Activated CD8-positive, alpha-beta memory T cell treated with anti-CD3 and anti-CD28 coated beads for 1 hour (primary cell): ENCODE measurements at places on chromosomes 5 and 9.

DNA sequence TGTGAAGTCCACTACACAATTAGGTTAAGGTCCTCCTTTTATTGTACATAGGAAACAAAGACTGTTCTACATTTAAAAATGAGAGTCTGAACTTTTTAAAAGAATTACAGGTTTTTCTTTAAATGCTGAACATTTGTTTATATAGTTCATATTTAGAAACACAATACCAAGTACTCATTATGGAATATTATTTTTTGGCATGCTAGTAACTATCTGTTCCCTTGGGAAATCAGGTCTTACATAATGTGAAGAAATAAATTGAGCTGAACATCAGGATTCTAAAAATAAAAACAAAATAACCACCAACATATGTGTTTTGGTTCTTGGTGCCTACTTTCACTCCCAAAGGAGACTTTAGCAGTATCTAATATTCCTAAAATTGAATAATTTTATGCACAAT, 230.5 kb upstream of the IZUMO3 start:
- no peak for DNase-seq

GRCh38 chr9:17900606-17901005, 321.7 kb downstream of the SH3GL2 start:
- DNase-seq = no peak

- no peak for DNase-seq
Measured at GRCh38 chr9:34127035-34127948, 794 bp upstream of the DCAF12 start.

- DNase-seq = no peak
Measured at GRCh38 chr9:92749071-92749933, 15.3 kb downstream of the BICD2 start.

GRCh38 chr5:158910782-158911692, 188.7 kb downstream of the EBF1 start:
- no peak for DNase-seq

DNA sequence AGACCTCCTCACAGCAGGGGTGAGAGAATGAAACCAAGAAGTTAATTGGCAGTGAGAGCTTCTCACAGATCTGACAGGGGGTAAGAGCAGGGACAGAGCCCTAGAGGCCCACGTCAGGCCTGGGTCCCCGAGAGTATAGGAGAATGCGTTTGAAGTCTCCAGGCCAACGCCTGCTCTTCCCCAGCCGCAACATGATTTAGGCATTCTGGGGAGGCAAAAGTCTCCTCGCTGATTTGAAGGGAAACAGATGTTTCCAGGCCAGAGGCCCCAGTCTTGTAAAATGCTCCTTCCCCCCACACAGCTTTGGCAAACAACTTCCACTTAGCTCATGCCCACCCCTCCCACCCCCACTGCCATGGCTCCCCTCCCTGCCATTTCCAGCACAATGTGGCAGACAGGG, 239.2 kb upstream of the TRIM32 start:
- DNase-seq = no peak

DNA sequence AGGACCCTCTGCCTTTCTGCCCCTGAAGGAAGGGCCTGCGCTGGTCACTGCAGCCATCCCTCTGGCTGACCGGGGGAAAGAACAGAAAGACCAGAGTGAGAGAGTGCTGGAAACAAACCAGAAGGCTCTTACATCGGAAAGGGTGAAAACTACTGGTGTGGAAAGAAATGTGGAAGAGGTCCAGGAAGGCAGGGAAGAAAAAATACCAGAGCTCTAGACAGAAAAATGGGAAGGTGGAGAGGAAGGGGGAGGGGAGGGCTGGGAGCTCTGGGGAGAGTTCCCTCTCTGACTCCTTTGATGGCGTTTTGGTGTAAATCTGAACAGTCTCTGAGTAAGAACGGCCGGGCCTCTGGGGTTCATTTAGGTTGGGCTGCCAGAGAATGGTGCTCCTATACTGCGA, 47.7 kb downstream of the COL23A1 start:
- no peak for DNase-seq
